ENCODE measurements at places on chromosomes 1 and 21. TPM values are rescaled to one million over a fixed set of nuclear protein-coding genes. Genes with fewer than 3 reads are reported as not detected.

GRCh38 chr1:67818725-67819301 lies 14.5 kb downstream of the GNG12 start:
- no peaks in the 10 kb centered on the region for H3K36me3 ChIP-seq
- H3K4me1 ChIP-seq, result no peaks in the 10 kb centered on the region
- H3K27ac ChIP-seq, result no peak overlapping the region
- no peaks in the 10 kb centered on the region for H3K27me3 ChIP-seq
- no peak overlapping the region for H3K4me3 ChIP-seq
- DNase-seq, result no peak

SPRR1A gene
- not detected for total RNA-seq

DMRTA2 gene
- not detected for total RNA-seq

DNA sequence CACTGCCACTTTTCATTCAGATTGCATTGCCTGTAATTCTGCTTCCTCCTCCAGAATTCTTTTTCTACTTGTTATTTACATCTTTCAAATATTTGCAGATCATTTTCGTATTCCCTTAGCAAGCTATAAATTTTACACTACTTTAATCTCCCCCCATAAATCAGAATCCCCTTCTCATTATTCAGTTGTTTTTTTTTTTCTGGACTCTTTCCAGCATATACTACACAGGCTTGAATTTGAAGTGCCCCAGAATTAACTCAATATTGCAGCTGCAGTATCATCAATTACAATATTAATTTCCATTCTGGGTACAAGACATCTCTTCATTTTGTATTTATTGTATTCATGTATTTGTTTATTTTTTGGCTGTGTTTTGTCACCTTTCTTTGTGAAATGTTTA lies 1494.3 kb downstream of the AMY1C start:
- no peak overlapping the region for H3K27ac ChIP-seq
- H3K27me3 ChIP-seq, result no peaks in the 10 kb centered on the region
- H3K36me3 ChIP-seq, result no peaks in the 10 kb centered on the region
- no peak for DNase-seq

GRCh38 chr1:233718057-233718456 lies 104.2 kb downstream of the KCNK1 start:
- DNase-seq, result no peak
- H3K27ac ChIP-seq, result no peak overlapping the region
- H3K36me3 ChIP-seq, result no peaks in the 10 kb centered on the region
- H3K4me3 ChIP-seq, result no peak overlapping the region

CFHR2 gene
- total RNA-seq, result not detected

All from breast epithelium (tissue), 4 donors.